ENCODE measurements at places on chromosomes 2 and 18.

GRCh38 chr2:233430081-233430480 is 75.8 kb downstream of the DGKD start:
- DNase-seq: no peak

DNA sequence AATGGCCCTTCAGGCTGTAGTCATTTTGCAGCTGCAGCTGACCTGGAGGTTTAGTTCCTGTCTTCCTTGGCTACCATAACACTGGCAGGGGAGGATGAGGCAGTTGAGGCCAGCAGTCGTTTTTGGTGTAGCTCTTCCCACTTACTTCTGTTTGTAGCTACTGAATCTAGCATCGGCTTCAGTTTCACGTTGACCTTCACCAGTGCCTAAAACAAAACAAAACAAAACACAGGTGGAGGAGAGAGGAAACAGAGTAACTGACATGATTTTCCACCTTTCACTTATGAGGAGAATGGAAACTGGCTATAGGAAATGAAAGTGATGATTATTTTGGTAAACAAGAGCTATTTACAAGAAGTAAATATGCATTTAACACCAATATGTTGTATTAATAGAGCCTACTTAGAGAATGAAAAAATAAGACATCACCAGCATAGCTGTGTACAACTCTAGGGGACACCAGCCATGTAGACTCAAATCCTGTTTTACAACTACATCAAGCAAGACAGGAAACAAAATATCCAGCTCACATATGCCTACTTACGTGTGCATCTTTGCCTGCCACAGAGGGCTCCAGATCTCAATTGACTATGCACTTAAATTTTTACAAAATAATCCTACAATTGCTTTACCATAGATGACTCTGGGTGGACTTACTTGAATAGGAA is 236.9 kb downstream of the AGPS start:
- DNase-seq: no peak

DNA sequence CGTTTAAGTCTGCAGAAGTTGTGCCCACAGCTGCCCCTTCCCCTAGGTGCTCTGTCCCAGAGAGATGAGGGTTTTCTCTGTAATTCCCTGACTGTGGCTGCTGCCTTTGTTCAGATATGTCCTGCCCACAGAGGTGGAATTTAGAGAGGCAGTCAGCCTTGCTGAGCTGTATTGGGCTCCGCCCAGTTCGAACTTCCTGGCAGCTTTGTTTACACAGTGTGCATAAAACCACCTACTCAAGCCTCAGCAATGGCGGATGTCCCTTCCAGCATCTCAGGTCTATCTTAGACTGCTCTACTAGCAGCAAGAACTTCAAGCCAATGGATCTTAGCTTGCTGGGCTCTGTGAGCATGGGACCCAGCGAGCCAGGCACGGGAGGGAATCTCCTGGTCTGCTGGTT is 48.1 kb downstream of the LHCGR start:
- no peak for DNase-seq

- DNase-seq: no peak
These were observed 111.3 kb downstream of the EML6 start for GRCh38 chr2:54834721-54835120.

DNA sequence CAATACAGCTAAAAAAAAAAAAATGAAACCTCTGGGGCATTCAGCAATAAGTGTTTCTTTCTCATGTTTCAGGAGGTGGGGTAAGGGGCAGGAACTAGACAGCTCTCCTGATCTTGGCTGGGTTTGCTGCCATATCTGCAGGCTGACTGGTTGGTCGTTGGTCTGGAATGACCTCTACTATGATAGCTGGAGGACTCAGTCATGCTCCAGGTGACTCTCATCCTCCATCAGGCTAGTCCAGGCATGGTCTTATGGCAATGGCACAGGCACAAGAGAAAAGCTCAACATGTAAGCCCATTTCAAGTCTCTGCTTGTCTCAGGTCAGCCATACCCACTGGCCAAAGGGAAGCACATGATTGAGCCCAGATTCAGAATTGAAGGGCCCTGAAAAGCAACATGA is 9.5 kb upstream of the SLC1A4 start:
- no peak for DNase-seq

GRCh38 chr2:52710810-52711618 is 1056.6 kb upstream of the CHAC2 start:
- DNase-seq: no peak

DNA sequence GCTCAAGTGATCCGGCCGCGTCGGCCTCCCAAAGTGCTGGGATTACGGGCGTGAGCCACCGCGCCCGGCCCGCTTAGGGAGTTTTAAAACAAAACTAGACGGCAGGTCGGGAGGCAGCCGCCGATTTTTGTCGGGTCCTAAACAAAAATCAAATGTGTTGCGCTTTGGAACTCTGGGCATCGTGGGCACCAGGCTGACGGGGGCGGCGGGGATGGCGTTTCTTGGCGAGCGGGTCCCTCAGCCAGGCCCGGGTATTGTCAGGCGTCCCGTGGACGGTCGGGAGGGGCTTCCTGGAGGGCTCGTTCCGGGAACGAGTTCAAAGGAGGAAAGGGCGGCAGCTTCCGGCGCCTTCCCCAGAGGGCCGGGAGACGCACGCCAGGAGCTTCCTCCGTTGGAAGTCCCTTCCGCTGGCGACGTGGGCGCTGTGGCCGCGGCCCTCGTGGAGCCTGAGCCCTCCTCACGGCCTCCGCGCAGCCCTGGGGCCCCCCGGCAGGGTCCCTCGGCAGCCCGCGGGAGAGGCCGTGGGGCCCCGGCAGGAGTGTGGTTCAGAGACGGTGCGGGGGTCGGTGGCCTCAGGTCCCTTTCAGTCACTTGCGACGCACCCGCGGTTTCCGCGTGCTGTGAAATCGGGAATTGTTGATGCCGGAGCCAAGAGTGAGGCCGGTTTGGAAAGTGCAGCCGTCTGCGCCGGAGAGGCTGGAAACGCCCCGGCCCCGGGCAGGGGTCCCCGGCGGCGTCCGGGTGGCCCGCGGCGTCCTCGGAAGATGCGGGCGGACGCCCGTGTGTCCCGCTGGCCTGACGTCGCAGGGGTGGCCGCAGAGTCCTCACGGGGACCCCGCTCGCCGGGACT is 59.3 kb downstream of the EMILIN2 start:
- DNase-seq: peak; percentile 51

- DNase-seq: no peak
These were observed 48.4 kb upstream of the APCDD1 start for GRCh38 chr18:10405816-10406663.

DNA sequence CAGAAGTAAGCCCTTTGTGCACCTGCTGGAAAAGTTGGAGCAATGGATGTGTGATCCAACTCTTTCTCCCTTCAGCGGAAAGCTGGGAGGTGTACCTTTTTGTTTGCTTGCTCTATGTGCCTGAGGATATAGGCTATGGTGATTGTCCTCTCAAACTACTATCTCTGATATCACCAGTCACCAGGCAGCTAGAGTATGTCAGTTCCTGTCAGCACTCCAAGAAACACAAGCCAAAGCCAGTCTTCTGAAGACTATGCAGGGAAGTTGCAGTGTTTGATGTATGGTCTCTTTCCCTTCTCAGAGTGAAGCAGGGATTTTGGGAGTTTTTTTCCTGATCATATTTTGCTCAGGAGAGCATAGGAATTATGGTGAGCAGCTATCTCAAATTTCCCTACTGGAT is 146.4 kb downstream of the PTH2R start:
- no peak for DNase-seq

DNA sequence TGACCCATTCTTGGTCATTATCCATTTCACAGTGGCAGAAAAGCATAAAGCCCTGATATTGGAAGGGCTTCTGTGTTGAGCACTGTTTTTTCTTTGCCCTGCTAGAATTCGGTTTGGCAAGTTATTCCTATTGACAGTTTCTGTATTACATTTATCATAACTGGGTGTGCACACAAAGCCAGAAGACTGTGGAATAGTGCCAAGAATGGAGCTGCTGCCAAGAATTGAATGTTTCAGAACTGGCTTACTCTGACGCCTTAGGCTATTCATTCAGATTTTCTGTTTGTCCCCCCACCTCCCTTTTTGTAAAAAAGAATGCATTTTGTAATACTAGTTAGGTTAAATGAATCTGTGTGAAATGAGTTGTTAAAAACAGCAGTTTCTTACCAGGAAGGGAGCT is 12.7 kb downstream of the KDM3A start:
- DNase-seq: no peak

DNA sequence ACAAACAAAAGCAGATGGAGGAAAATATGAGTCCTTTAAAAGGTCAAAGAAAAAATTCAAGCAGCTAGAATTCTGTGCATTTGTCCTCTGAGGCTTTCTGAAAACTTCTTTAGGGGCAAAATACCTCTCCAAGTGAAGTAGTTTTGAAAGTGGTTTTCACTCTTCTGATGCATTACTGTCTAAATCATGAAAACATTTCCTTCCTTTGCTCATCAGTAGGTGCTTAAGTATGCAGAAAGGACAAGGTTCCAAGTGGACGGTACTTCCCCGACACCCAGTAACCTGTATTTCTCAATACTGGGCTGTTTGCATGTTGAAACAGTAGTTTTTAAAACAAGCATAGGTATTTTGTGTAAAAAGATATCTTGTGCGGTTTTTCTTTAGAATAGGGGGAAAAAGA is 189.1 kb upstream of the ERBB4 start:
- no peak for DNase-seq

All from stimulated activated CD4-positive, alpha-beta T cell treated with anti-CD3 and anti-CD28 coated beads, Interleukin-1b, Interleukin-23, amount 100 ng/mL, for 48 hours (primary cell).